ENCODE measurements at places on chromosomes 16 and 17.
A peak's percentile ranks its signal among the peaks of the same experiment; 100 is the strongest.

- peak; percentile 31 for DNase-seq
Measured at GRCh38 chr17:59853168-59853918, 39.4 kb downstream of the TUBD1 start.

GRCh38 chr17:41656249-41657023 lies 32.1 kb upstream of the KRT17 start:
- DNase-seq, result no peak

DNA sequence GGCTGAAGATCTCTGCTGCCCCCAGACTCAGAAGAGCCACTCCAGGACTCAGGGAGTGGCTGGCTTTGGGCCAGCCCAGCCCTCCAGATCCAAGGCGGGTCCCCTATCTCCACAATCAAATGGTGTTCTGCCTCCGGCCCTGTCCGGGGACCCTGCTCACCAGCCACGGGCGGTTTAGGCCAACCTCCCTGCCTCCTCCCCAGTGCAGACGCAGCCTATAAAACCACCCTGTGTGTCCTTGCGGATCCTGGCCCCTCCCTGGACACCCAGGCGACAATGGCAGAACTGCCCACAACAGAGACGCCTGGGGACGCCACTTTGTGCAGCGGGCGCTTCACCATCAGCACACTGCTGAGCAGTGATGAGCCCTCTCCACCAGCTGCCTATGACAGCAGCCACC lies at the start of gene SLC12A3:
Gene SLC12A3, plus strand, starts transcription at position 248 of the 400 bp plus-strand sequence. Its CDS starts 29 bp downstream, at position 277.
- no peak for DNase-seq

DNA sequence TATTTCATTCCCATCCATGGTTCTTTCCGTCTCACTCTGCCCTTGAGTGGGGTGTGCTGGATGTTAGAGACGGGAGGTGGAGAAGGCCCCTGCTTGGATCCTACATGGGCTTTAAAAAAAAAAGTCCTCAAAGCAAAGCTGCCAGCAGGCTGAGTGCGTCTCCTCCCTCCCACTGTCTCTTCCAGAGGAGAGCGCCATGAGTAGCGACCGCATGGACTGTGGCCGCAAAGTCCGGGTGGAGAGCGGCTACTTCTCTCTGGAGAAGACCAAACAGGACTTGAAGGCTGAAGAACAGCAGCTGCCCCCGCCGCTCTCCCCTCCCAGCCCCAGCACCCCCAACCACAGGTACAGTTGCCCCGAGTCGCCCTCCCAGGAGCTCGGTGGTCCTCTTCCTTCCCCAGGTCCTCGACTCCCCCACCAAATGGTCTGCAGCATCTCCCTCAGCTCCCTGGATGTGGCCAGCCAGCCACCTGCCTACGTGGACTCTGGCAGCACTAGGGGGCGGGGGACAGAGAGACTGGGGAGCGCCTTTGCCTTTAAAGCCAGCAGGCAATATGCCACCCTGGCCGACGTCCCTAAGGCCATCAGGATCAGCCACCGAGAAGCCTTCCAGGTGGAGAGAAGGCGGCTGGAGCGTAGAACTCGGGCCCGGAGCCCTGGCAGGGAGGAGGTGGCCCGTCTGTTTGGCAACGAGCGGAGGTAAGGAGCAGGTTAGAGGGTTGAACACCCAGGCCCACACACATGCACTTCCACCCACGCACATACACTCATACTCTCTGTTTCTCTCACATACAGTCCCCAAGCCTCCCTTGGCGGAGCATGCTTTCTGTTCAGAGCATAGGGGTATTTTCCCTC lies 68.2 kb downstream of the PLD6 start:
- no peak for DNase-seq

- DNase-seq, result no peak
Measured at GRCh38 chr17:1271030-1271423, 783 bp downstream of the BHLHA9 start.

GRCh38 chr16:50360033-50360778 lies 8.6 kb downstream of the BRD7 start:
- no peak for DNase-seq

- DNase-seq, result no peak
Measured at GRCh38 chr17:28573966-28574480, 2.7 kb downstream of the ALDOC start.

DNA sequence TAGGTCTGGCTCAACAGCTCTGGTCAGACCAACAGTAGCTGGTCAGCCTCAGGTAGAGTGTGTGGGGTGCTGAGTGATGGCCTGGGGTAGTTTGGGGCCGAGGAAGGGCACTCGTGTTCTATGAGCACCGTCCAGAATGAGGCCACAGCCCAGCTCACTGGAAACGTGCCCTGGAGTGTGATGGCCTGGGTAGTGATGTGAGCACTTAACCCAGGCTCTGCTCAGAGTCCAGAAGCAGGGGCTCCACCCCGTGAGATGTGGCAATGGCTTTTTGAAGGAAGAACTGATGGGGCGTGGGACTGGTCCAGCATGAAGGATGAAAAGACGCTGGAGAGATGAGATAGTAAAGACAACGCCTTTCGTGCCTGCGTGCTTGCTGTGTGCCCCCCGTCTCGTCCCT lies 35.3 kb downstream of the NTN1 start:
- DNase-seq, result no peak

- no peak for DNase-seq
Measured at GRCh38 chr16:47519037-47519436, 57.9 kb downstream of the PHKB start.

DNA sequence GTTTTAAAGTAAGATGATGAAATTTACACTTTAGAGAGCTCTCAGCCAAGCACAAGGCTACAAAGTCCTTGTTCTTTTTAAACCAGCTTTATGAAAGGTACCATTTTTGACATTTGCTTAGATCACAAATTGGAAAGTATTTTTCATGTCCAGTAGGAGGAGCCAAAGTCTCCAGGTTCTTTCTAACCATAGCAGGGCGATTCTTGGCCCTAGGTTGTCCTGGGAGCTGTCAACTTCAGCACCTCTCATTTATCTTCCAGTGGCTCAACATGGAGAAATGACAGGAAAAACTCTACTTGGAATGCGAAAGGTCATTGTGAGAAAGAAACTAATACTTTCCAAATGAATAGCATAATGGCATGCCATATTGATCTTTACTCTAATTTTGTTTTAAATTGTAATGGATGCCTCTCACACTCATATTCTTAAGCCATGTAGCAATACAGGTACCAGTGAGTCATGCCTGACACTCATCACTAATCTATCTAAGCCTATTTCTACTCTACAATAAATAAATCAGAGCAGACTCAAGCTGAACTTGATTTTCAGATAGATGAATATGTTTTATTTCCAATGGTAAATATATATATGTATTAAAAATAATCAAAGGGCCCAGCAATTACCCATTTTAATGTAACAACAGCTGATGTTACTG lies 919.1 kb upstream of the EEF2KMT start:
- DNase-seq, result peak; percentile 28

DNA sequence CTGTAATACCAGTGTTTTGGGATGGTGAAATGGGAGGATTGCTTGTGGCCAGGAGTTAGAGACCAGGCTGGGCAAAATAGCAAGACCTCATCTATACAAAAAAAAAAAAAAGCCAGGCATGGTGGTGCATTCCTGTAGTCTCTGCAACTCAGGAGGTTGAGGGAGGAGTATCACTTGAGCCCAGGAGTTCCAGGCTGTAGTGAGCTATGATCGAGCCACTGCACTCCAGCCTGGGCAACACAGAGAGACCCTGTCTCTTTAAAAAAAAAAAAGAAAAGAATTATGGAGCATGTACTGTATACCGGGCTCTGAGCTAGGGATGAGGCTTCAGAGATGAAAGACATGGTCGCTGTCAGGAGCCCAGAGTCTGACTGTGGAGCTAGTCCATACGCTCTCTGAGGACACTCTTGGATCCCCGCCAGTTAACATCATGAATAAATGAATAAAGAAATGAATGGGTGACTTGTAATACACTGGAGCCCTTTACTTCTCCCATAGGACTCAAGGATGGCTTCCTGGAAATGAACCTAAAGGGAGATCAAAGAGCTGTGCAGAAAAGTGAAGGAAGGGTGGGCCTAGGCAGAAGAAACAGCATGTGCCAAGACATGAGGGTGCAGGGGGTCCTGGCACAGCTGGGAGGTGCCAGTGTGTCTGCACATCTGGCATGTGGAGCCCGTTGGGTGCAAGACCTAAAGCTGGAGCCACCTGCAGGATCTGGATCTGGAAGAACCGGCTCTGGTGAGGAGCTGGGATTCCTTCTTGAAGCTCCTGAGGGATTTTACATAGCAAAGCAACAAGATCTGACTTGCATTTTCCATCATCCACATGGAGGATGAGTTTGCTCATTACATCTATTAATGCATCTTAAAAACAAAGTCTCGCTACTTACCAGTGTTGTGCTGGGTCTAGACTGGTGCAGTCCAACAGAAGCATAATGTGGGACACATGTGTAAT lies 120.4 kb downstream of the IRX3 start:
- DNase-seq, result no peak

DNA sequence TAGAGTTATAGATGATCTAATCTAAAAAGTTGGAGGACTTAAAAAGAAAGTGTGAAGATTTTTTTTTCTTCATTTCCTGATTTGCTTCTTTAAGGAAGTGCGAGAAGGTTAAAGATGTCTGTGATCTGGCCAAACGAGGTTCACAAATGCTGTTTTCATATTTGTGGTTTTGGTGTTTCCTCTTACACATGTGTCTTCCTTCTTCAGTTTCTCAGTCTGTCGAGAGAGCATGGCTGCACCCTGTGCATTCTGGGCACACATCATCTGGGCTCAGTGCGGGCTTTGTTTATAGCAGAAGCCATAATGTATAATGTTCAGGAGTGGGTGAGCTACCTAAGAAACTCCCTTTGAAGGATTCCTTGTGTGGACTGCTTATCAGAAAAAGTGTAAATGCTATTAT lies 260.4 kb upstream of the TBX2 start:
- no peak for DNase-seq

DNA sequence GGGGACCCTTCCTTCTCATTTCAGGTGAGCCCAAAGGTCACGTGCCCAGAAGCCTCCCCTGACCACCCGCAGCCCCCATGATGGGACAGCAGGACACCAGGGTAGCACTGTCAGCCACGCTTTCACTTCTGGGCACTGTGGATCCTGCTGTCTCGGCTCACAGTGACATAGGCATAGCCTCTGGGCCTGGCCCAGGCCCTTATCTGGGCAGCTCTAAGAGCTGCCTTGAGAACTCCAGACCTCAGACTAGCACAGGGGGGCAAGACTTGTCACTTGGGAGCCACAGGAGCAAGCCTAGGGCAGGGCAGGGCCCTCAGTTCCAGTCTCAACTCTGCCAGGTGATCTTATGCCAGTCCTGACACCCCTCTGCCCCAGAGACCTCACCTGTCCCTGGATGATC lies 4.7 kb downstream of the NATD1 start:
- DNase-seq, result no peak

GRCh38 chr17:82816358-82816757 lies 23.5 kb downstream of the ZNF750 start:
- DNase-seq, result no peak

DNA sequence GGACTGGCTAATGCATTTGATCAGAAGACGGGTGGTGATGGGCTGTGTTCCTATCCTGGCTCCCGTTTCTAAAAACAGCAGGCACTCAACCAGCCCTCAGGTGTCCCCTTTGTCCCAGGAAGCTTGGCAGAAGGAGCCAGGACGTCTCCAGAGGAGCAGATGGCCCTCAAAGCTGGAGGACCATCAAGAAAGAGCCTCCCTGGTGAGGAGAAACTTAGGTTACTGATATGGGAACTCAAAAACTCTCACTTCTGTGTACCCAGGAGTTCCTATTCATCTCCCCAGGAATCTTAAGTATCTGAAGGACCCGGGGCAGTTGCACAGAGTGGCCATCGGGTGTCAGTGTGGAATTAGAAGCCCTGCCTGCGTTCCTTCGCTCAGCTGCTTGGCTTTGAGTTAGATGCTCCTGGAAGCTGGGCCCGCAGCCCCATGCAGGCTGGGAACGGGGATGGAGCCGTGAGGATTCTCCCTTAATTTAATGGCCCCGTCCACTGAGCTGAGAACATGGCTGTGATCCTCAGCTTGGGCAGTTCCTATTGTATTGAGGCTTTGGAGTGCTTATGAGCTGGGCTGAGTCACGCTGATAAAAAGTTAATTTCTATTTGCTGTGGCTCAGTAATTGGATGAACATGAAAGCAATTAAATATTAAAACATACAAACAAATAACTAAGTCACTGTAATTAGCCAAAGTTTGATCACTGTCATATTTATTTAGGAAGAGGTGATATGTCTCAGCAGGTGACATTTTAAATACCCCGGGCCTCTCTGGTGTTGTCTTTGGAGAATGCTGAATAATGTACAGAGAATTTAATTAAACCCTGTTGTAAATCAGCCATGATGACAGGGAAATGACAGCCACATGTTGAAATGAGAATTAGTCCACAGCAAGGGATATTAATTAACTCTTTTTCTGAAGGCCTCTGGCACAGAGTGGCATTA lies 402.1 kb downstream of the SEC14L1 start:
- DNase-seq, result peak; percentile 54

- DNase-seq, result no peak
Measured at GRCh38 chr17:15038656-15039055, 226.5 kb downstream of the PMP22 start.

- peak; percentile 42 for DNase-seq
Measured at GRCh38 chr16:25838724-25839186, 147.0 kb downstream of the HS3ST4 start.

DNA sequence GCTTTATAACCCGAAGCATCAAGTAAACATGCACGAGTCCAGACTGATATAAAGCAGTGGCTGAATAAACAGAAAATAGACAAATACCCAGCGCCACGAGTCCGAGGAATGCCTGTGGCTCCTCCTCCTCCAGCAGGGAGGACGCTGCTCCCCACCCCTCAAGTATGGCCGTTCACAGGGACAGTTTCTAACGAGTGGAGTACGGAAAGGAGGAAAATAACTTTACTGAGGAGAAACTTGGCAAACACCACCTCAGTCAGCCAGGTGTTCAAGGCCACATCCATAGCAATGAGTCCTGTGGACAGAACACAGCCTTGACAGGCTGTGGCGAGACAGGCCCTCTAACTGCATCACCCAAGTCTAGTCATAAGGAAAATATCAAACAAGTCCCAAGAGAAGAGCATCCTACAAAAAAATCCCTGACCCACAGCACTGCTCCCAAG lies 9.2 kb downstream of the ZDHHC7 start:
- no peak for DNase-seq

Data from NCI-H1930 (cell line).